ENCODE measurements at places on chromosomes 1 and 21.

GRCh38 chr1:207304710-207305488, 16.6 kb upstream of the CD55 start:
- no peak for DNase-seq

DNA sequence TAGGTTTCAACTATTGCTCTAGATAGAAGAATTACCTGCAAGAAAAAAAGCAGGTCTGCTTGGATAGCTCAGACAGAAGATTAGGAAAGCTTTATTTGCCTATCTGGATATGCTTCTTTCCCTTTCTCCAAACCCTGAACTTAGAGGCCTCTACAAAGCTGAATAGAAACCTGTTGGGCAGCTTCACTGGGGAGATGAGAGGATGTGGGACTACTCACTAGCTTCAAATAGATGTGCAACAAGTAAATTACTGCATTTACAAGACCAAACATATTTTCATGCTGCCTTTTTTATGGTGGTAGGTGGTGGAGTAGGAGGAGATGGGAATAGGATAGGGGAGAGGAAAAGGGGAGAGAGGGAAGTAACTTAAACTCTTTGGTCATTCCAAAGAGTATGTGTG, 6.4 kb downstream of the CLCA2 start:
- no peak for DNase-seq

GRCh38 chr1:117466761-117467160, 99.5 kb downstream of the MAN1A2 start:
- no peak for DNase-seq

- no peak for DNase-seq
Measured at GRCh38 chr1:201481004-201481380, 12.0 kb upstream of the PHLDA3 start.

DNA sequence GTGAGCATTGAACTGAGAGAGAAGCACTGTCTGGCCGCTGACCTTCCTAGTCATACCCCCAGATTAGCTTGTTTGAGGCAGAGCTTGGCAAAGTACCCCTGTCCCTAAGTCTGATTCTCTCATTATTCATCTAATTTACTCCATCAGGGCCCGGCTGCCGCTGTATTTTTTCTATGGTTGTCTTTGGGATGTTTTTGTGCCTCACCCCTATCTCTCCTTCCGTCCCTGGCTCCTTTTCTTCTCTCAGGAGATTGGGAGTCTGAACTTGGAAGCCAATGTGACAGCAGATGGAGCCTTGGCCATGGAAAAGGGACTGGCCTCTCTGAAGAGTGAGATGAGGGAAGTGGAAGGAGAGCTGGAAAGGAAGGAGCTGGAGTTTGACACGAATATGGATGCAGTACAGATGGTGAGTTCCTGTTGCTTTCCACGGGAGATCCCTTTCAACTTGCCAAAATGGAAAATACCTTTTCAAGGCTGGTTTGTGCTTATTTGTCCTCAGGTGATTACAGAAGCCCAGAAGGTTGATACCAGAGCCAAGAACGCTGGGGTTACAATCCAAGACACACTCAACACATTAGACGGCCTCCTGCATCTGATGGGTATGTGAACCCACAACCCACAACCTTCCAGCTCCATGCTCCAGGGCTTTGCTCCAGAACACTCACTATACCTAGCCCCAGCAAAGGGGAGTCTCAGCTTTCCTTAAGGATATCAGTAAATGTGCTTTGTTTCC, 53.9 kb downstream of the LAMC2 start:
- no peak for DNase-seq

DNA sequence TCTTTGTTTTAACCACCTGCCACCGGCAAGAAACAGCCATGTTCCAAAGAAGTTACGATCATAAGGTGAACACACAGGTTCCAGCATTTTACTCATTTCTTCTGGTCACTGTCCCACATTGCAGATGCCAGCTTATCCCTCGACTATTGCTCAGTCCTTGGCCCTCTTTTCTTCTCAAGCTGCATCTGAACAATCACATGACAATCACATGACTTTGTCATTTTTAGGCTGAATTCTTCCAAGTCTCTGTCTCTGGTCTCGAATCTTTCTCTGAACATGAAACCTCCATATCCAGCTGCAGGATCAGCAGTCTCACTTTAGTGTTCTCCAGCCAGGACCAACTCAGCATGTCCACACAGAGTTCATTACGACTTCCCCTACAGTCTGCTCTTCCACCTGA, 53.8 kb downstream of the UTP25 start:
- DNase-seq, result no peak

DNA sequence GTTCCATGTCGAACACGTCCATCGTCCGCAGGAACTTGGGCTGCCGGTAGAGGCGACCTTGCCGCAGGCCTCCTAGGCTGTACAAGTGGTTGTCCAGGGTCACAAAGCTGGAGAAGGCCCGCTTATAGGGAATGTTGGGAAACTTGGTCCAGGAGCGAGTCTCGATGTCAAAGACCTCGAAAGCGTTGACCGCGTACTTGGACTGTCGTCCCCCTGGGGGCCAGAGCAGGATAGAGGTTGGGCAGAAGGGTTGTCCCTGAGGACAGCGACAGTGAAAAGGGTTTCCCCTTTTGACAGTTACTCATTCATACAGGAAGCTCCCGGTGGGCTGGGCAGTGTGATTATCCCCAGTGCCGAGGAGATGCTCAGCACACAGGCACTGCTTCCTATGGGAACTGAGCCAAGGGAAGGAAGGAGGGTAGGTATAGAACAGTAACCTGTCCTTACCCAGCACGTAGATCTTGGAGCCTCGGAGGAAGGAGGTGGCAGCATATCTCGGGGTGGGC, 17.5 kb downstream of the KLHDC8A start:
- DNase-seq, result no peak

DNA sequence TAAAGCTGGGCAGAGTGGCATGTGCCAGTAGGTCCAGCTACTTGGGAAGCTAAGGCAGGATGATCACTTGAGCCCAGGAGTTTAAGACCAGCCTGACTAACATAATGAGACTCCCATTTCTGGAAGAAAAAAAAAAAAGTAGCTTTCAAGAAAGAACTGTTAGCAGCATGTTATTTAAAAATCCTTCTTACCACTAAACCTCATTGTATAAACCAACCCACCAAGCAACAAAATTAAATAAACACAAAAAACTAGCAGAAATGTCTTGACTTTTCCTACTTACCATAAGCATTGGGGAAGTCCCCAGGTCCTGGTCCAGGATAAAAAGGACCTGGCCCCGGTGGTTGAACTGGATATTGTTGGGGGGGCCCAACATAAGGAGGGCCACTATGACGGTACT, 192.9 kb upstream of the HP1BP3 start:
- no peak for DNase-seq

- no peak for DNase-seq
Measured at GRCh38 chr1:65581119-65581518, 160.7 kb downstream of the LEPR start.

GRCh38 chr1:95007687-95008086, 65.1 kb downstream of the ALG14 start:
- DNase-seq, result no peak

DNA sequence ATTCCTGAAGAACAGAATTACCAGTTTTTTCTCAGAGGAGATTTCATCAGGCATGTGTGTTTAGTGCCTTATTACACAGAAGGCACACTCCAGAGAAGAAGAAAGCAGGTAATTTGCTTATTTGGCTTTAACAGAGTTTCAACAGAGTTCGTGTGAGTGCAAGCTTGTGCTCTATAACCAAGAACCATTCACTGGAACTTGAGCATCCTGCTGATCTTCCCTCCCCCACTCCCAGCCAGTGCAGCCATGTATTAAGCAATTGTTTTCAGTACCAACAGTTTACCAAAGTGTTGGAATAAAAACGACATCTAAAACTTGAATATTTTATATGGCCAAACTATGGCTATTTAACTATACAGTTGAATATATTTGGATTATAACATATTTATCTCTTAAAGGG, 4.3 kb downstream of the MGST3 start:
- no peak for DNase-seq

DNA sequence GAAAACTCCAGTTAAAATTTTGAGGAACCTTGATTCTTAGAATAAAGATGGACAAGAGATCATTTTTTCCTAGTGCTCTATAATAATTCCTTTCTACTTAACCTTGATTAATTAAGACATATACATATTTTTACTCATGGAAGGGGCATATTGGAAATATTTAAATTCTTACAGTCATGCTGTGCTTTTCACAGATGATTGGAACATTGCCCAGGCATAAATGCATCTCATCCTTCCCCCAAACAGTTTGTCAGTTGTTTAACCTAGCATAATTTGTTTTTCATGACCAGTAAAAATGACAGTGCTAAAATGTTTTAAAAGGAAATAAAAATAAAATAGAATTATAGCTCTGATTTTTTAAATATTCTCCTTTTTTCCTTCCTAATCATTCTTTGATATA, 140.0 kb downstream of the DNM3 start:
- no peak for DNase-seq

DNA sequence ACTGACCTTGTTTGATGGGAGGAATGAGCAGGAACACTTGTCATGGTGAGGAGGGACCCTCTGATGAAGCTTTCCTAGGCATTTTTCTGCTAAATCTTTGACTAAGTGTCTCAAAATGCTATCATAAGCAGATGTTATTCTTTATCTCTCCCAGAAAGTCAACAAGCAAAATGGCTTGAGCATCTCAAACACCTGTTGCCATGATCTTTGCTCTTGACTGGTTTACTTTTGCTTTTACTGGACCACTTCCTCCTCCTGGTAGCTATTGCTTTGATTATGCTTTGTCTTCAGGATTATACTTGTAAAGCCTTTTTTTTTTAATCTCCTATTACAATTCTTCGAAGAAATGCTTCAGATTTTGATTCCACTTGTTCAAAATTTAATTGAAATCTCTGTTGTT, 157.4 kb downstream of the GPR52 start:
- DNase-seq, result no peak

DNA sequence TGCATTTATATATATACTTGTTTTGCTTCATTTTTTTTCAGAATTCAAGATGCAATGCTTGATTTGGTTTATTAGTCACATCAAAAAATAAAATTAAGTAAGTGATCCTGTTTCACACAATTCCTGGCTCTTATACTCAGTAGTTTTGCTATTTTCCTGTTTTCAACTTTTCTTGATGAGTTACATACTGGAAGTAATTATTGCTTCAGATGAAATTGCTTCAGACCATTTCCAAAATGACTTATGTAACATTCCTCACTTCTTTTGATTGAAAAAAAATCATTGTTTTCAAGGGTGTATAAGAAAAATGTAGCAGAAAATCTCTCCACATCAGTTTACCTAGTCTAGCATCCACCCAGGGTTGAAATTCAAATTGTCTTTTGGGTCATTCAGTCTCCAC, 65.0 kb downstream of the RGS2 start:
- DNase-seq, result no peak

DNA sequence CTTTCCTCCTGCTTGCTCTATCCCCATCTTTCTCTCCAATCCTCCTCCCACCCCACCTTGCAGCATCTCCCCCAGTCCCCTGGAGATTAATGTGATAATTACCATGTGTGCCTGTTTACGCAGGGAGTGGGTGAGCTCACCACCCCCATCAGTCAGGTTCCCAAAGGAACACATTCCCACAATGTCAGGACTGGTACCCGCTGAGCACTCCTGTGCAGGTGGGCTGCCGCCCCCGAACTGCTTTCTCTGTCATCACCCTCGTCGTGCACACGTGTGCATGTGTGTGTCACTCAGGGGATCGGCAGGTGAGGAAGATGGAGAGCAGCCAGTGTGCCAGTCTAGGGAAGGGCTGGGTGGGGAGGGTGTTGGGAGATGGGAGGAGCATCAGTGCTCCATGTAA, 163.4 kb downstream of the CACNA1E start:
- no peak for DNase-seq

DNA sequence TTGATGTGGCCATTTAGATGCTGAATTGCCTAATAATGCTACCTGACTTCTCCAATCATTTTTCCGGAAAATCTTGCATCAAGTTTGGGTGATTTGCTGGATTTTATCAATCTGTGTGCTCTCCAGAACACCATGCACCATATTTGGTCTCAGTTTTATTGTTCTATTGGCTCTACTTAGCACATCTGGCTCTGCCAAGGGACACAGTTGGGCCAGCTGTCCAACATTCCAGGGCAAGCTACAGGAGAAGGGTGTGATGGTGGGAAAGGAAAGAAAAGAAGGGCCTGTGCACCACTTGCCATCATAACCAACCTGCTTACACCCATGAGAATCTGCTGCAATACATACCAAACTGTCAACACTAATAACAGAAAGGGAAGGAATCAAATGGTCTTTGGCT, 90.2 kb upstream of the NFIA start:
- DNase-seq, result no peak

- DNase-seq, result peak; percentile 47
Measured at GRCh38 chr1:62437273-62437940, 558 bp downstream of the USP1 start.

GRCh38 chr21:45415943-45416611, 11.1 kb downstream of the COL18A1 start:
- DNase-seq, result no peak

DNA sequence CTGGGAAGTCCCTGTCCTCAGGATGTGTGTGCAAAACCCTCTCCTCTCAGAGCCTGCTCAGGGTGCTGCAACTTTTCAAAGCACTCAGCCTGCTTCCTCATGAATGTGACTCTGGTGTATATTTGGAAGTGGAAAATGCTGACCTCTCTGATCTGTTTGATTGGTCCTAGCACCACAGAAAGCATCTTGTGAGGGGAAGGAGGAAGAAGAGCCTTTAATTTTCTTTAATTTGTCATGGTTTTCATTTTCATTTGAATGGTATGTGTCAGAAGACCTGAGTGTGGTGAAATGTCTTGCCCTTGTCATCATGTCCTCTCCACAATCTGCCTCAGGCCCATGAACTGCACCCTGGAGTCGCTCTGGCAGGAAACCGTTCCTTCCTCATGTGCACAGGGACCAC, 383.5 kb downstream of the NTNG1 start:
- no peak for DNase-seq

- DNase-seq, result no peak
Measured at GRCh38 chr1:86865973-86866637, 47.8 kb downstream of the SELENOF start.

- no peak for DNase-seq
Measured at GRCh38 chr1:178844436-178844835, 26.4 kb downstream of the ANGPTL1 start.

- no peak for DNase-seq
Measured at GRCh38 chr1:39690794-39691382, 345 bp downstream of the HPCAL4 start.

DNA sequence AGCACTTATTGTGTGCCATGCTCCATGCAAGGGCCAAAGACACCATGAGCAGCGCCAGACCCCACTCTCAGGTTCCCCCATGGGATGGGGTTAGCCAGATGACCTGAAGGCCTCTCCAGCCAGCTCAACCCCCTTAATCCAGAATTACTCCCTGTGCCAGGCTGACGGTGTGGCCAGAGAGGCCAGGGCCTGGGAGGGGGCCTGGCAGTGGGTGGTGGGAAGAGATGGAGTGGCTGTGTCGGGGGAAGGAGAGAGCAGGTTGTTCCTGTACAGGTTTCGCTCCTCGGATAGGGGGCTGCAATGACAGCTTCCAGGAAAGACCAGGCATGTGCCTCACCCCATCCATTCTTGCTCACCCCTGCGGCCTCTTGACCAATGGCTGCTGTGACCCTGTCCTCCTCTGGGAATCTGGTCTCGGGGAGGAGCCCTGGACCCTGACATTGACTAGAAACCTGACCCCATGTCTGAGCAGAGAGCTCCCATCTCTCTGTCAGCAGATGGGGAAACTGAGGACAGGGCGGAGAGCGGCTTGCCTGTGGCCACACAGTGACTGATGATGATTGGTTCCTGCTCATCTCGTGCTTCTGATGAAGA, 345.3 kb downstream of the MATN1 start:
- DNase-seq, result no peak

Data from activated naive CD4-positive, alpha-beta T cell treated with anti-CD3 and anti-CD28 coated beads, Interleukin-2, amount 50 U/mL, for 16 hours (primary cell).